Fibroblast of skin of scalp (primary cell): ENCODE measurements at places on chromosomes 7 and 10.

DNA sequence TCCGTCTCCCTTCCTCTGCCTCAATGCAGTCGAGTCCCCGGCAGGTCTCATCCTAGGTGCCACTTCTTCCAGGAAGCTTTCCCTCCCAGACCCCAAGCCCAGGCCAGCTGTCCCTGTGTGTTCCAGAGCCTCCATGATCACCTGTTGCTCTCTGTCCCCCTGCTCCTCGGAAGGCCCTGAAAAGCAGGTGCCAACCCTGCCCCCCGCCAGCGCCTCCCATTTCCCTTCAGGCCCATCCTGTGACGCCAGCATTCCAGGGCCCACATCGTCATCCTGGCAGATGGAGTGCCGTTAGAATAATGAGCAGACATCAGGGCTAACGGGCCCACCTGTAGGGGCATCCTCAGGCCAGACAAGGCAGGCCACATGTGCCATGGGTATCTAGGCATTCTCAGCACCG, 253.0 kb upstream of the PPP2R2D start:
- no peak for DNase-seq

GRCh38 chr7:30049173-30049572, 21.0 kb downstream of the PLEKHA8 start:
- no peak for DNase-seq

- DNase-seq = peak; percentile 67
Observed at GRCh38 chr10:59622320-59623132, 87.1 kb downstream of the SLC16A9 start.

GRCh38 chr10:132611986-132612385, 74.4 kb downstream of the INPP5A start:
- no peak for DNase-seq

DNA sequence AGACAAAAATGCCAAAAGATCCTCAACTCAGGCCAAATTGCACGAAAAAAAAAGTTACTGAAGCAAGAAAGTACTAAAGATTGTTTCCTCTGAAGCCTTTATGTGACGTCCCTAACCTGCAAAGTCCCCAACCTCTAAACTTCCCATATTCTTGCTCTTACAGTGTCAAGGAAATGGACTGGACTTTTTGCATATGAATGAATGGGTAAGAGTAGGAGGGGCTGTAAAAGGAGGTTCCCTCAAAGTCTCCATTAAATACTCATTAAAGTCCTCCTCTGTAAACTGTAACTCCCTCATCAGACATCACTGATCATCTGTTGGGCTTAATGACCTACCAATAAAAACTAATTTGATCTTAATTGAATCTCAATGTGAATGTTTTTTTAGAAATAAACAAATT, 164.8 kb upstream of the STEAP1 start:
- no peak for DNase-seq

DNA sequence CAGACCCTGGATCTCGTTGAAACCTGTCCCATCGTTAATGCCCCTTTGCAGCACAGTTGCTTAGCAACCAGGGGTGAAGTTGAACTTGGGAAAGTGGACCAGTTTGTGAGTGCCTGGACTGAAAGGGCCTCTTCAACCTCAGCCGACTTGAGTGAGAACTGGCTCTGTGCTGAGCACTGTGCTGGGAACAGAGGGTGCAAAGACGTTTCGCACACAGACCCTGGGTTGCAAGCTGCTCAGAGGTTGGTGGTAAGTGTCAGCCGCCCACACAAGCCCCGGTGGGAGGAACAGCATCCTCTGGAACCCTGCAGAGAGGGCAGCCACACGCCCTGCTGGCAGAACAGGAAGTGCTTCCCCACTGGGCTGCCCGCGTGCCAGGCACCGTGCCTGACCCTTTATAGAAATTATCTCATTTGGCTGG, 89.2 kb downstream of the CARD11 start:
- no peak for DNase-seq

DNA sequence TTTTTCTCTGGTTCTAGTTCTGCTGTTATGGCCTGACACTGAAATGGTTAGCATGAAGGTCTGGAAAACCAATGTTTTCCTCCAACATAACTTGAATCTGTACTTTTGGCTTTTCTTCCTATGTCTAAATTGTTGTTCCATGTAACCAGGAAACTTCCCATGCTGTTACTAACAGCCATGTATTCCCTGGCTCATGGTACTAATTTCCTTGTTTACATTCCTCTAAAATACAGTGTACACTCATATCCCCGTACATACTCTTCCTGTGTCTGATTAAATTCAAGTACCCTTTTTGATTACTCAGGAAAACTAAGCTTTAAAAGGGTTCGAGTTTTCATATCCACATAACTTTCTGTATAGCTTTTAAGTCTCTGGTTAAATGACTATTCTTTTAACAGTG, 12.3 kb upstream of the ACSM6 start:
- DNase-seq = peak; percentile 5

DNA sequence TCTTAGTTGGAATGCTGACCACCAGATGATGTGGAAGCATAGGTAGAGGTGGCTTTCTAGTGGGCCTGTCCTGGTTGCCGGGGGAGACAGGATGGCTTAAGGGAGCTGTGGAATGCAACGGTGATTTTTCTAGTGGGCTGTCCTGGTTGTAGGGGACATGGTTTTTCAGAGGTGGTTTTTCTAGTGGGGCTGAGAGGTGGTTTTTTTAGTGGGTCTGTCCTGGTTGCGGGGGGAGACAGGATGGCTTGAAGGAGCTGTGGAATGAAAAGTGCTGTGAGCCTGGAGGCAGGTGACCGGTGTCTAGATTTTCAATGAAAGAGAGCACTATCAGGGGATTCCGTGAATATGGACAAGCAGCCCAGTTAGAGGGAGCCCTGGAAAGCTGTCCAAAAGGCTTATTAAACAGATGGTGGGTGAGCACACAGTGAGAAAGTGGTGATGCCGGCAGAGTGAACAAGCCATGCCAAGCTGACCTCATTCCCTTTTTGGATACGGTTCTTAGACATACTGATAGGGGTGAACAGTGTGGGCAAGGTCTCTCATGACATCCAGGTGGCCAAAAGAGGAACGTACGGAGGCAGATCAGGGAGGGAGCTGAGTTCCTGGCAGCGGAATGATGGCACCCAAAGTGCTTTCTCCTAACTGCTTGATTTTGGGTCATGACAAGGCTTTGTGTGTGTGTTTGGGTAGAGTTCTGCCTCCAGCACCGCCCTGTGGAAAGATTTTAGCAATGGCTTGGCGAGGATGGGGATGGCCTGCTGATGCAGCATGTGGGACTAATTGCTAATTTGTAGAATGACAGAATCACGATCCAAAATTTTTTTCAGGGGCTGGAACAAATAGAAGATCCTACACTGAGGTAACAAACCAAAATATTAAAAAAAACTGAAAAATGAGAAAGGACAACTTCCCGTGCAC, 126.6 kb downstream of the TMEM178B start:
- no peak for DNase-seq
